ENCODE measurements at places on chromosomes 11 and 22. TPM values are rescaled to one million over a fixed set of nuclear protein-coding genes. Genes with fewer than 3 reads are reported as not detected.

The AGBL2 gene
- total RNA-seq: 1.5 TPM

The FIBIN gene
- not detected for total RNA-seq

The IGLL1 gene
- total RNA-seq: not detected

The CDON gene
- 4.8 TPM for total RNA-seq

The OR8D4 gene
- not detected for total RNA-seq

The RTN4R gene
- 41.7 TPM for total RNA-seq

The SCGB2A2 gene
- not detected for total RNA-seq

The GAL3ST3 gene
- total RNA-seq: not detected

The MRPL48 gene
- 92.0 TPM for total RNA-seq

The SLC29A2 gene
- 44.9 TPM for total RNA-seq

The CTSC gene
- total RNA-seq: 93.5 TPM

The TECTA gene
- not detected for total RNA-seq

The PEX16 gene
- 98.4 TPM for total RNA-seq

The OR51B2 gene
- total RNA-seq: not detected

The OR52A1 gene
- not detected for total RNA-seq

The CRYBB1 gene
- total RNA-seq: not detected

The CSNK2A3 gene
- total RNA-seq: 0.51 TPM

The CARD10 gene
- 50.4 TPM for total RNA-seq

The PNPLA3 gene
- 0.15 TPM for total RNA-seq

The KRTAP5-8 gene
- total RNA-seq: not detected

The RAG2 gene
- not detected for total RNA-seq

The C11orf97 gene
- total RNA-seq: not detected

The P2RX6 gene
- 1.0 TPM for total RNA-seq

The IGF2 gene
- 11.4 TPM for total RNA-seq

The HEPHL1 gene
- not detected for total RNA-seq

The FAM89B gene
- total RNA-seq: 127 TPM

The CYP2D6 gene
- 2.6 TPM for total RNA-seq

The FGF19 gene
- total RNA-seq: 131 TPM

The POU2AF2 gene
- total RNA-seq: 6.3 TPM

The MUC5B gene
- 0.10 TPM for total RNA-seq

The TST gene
- 165 TPM for total RNA-seq

The B4GALNT4 gene
- not detected for total RNA-seq

The CCDC179 gene
- total RNA-seq: not detected

The DNAJC4 gene
- total RNA-seq: 23.5 TPM

The APOBEC3B gene
- 5.5 TPM for total RNA-seq

The GAL3ST1 gene
- total RNA-seq: 7.8 TPM

The MN1 gene
- total RNA-seq: not detected

The SYT7 gene
- 13.2 TPM for total RNA-seq

The HMOX1 gene
- total RNA-seq: 14.9 TPM

The CTTN gene
- total RNA-seq: 329 TPM

The SLC25A18 gene
- total RNA-seq: not detected

The DMC1 gene
- not detected for total RNA-seq

The PKP3 gene
- total RNA-seq: 306 TPM

The SMTNL1 gene
- total RNA-seq: not detected

The GLYAT gene
- total RNA-seq: not detected

The AIFM3 gene
- total RNA-seq: 30.9 TPM

The KCNC1 gene
- not detected for total RNA-seq

The TPH1 gene
- 0.10 TPM for total RNA-seq

The ATG2A gene
- total RNA-seq: 47.1 TPM

The SLC22A25 gene
- total RNA-seq: not detected

The RIC3 gene
- not detected for total RNA-seq

Data from HT-29 (cell line).